Heart right ventricle (tissue), 16 donors: ENCODE measurements at places on chromosomes 13 and 19. TPM values are rescaled to one million over a fixed set of nuclear protein-coding genes. Genes with fewer than 3 reads are reported as not detected.

FLT1 gene
- 37.1 TPM for total RNA-seq

KLK4 gene
- not detected for total RNA-seq

RFPL4AL1 gene
- total RNA-seq, result not detected

GRIN3B gene
- total RNA-seq, result not detected

CILP2 gene
- total RNA-seq, result 0.25 TPM

RFX1 gene
- 12.0 TPM for total RNA-seq

ZNF610 gene
- total RNA-seq, result 2.6 TPM

MADCAM1 gene
- total RNA-seq, result 0.15 TPM

HNRNPA1L2 gene
- 2.4 TPM for total RNA-seq

CGB5 gene
- total RNA-seq, result not detected

ZNF808 gene
- total RNA-seq, result 32.8 TPM

UPF1 gene
- total RNA-seq, result 41.8 TPM

ZNF615 gene
- total RNA-seq, result 8.7 TPM

GDF15 gene
- total RNA-seq, result 2.5 TPM

PRTN3 gene
- not detected for total RNA-seq

OR10H2 gene
- total RNA-seq, result not detected

TSC22D1 gene
- 177 TPM for total RNA-seq

RYR1 gene
- total RNA-seq, result 0.35 TPM

SPACA4 gene
- total RNA-seq, result not detected

CAMSAP3 gene
- total RNA-seq, result 0.88 TPM
